ENCODE measurements at places on chromosomes 6 and 20.

- DNase-seq, result no peak
Measured at GRCh38 chr20:9903048-9903655, 64.3 kb upstream of the PAK5 start.

GRCh38 chr6:158557927-158558326 lies 2.0 kb upstream of the TMEM181 start:
- DNase-seq, result no peak

- DNase-seq, result no peak
Measured at GRCh38 chr6:390914-391558, 516 bp upstream of the IRF4 start.

- DNase-seq, result no peak
Measured at GRCh38 chr6:151681433-151682059, 125.9 kb upstream of the ESR1 start.

DNA sequence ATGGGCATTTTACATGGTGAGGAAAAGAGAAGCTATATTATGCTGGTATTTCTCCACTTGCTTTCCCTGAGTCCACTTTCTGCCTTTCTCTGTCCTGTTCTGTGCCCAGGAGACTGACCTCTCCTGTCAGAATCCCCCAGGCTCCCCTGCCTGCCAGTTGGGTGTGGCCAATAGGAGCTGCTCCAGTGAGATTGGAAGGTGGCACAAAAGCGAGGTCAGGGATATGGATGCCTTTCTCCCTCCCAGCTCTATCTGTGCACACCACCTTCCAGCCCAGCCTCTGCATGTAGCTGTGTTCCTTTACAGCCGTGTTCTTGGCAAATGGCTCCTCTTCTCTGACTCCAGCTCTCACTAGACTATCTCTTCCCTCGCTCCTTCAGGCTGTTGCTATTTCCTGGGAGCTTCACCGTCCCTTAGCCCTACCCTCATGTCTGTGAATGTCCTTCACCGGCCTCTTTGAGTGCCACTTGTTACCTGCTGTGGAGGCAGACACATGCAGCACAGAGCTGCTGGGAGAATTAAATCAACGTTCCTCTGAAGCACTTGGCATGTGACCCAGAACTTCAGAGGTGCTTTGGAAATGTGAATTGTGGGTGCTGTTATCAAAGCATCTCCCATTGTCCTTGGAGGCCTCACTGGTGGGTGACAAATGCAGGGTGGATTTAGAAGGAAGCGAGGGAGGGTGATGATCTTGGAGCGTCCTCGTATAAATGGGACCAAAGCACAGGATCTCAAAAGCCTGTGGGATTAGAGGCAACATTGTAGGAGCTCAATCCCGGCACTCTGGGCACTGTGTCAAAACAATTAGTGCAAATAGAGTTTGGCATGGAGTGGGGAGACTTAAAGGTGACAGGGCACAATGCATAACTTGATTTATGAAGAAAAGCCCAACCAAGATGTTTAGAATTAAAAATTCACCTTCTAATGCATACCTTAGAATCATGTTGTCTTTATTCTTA lies 28.9 kb upstream of the RALGAPA2 start:
- DNase-seq, result no peak
